ENCODE measurements at places on chromosomes 1 and 21.

DNA sequence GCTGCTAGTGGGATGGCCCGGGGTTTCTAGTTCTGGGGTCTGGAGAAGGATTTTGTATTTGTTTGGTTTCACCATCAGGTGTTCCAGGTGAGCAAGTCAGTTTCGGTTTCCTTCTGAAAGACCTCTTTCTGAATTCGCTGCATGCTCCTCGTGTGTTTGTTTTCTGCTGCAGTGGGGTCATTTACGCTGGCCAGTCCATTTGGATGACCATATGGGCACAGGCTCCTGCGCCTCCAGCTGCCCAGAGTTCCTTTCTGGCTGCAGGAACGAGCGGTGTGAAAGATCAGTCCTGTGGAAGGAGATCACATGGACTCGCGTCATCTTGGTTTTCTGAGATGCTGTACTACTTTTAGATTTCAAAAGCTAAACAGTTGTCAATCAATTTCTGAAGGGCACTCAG is 83.7 kb upstream of the GCLM start:
- no peak for DNase-seq

DNA sequence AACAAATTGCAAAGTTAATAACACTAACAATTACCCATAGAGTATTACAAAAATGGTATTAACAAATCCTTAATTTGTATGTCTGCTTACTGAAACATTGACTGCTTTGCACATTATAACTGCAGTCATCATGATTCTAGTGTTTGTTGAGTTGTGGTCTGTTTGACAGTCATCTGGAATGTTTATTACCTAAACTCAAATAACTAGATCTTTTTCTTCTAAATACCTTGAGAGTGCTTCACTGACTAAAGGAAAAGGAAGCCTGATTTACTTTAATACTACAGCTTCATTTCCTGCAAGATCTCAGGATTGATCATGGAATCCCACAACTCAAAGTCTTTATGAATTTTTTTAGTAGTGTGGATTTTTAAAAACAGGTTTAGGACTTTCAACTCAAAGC is 70.0 kb downstream of the HMCN1 start:
- DNase-seq, result no peak

GRCh38 chr1:44010935-44011471 is 19.6 kb downstream of the CCDC24 start:
- DNase-seq, result no peak

DNA sequence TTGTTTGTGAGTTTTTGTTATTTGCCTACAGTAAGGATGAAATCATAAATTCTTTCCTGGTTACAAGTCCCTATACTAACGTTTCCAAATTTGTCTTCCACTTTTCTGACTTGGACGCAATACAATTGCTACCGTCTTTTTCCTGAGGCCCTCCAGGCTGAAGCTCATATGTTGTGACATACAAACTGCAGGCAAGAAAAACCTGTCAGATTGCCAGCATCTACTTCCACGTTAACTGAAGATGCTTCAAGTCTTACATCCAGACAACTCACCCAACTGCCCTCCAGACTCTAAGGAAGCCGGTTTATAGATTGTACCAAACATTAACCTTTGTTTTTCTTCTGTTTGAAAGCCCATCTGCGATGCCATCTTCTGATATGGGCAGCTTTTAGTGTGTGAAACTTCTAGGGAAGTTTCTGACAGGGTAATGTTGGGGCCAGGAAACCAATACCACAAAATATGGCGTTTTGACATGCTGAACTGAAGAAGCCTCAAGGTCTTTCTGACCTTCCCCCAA is 21.4 kb upstream of the RNF11 start:
- no peak for DNase-seq

- DNase-seq, result no peak
Observed at GRCh38 chr1:118271883-118272282, 86.9 kb upstream of the SPAG17 start.

Data from coronary artery (tissue), 2 donors.